ENCODE measurements at places on chromosomes 3 and 15. TPM values are rescaled to one million over a fixed set of nuclear protein-coding genes. Genes with fewer than 3 reads are reported as not detected.

GRCh38 chr15:100167884-100168375, 173.8 kb downstream of the ADAMTS17 start:
- DNase-seq, result no peak

Gene ENTPD3
- total RNA-seq, result not detected

Gene ZDHHC23
- 1.7 TPM for total RNA-seq

DNA sequence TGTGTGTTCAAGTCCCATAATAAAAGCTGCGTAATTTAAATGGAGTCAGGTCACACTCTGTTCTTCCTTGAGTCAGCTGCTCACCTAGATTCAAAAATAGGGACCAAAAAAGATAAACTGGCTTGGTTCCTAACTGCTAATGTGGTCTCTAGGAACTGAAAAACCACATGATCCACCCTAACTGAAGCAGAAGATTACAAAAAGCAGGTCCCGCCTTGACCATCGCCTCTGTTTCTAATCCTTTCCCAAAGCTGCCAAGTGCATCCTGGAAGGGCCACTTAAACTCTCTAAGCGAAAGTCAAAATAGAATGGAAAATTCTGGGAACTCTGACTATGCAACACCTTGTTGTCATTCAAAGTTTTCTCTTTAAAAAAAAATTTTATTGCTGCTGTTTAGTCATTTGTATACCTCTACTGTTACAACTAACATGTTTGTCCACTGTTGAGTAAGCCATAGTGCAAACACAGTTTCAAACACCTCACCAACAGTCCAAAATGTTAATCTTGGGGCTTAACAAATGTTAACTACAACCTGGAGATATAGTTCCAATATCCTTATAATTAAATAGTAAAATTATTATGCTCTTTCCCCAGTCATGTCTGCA, 88.9 kb upstream of the THBS1 start:
- no peak for DNase-seq

- no peak for DNase-seq
Measured at GRCh38 chr15:99969261-99969920, 236.2 kb upstream of the LYSMD4 start.

All from activated naive CD4-positive, alpha-beta T cell treated with anti-CD3 and anti-CD28 coated beads, Interleukin-2, amount 50 U/mL, for 72 hours (primary cell).